ENCODE measurements at places on chromosomes 4 and X.

- DNase-seq = no peak
These were observed 275.7 kb downstream of the STPG2 start for GRCh38 chr4:97867557-97868091.

DNA sequence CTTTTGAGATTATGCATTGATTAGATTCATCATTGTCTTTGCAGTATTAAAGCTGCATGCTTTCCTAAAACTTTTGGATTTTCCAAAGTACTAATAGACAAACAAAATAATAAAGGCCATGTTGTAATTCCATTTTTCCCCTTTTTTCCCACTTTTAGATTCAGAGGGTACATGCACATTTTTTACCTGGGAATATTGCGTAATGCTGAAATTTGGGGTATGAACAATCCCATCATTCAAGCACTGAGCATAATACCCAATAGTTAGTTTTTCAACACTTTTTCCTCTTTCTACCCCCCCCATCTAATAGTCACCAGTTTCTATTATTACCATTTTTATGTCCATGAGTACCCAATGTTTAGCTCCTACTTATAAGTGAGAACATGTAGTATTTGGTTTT, 1863.6 kb downstream of the STIM2 start:
- DNase-seq = no peak

DNA sequence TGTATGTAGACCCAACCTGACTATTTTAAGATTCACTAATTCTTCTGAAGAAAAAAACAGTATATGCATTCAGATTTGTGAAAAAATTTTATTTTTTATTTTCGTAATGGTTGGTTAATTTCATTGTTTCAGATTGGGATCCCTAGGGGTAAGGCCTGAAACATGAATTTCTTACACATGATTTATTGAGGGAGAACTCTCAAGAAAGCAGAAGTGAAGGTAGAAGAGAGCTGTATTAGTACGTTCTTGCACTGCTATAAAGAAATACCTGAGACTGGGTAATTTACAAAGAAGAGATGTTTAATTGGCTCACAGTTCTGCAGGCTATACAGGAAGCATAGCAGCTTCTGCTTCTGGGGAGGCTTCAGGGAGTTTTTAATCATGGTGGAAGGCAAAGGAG, 611.9 kb upstream of the TECRL start:
- DNase-seq = no peak

DNA sequence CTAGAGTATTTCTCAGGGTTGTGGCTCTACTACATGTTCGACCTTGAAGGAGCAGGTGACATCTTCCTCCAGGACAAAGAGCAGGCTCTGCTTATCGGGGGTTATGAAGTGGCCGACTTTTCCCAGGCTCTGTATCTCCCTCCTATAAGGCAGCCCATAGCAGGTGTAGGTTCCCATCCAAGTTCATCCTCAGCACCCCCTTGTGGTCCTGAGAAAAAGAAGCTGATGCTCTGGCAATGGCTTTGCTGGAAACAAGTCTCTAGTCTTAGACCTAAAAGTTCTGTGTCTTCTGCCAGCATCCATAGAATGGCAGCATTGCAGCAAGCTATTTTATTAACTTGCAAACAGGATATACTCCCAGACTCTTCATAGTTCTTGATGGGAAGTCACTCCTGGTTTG, 836.6 kb upstream of the PRKX start:
- no peak for DNase-seq
